ENCODE measurements at places on chromosomes 16 and 17. TPM values are rescaled to one million over a fixed set of nuclear protein-coding genes. Genes with fewer than 3 reads are reported as not detected.

GRCh38 chr17:61468263-61468907 lies 16.2 kb downstream of the TBX4 start:
- H3K27me3 ChIP-seq = no peaks in the 10 kb centered on the region
- DNase-seq = peak; percentile 65
- H3K4me1 ChIP-seq = peaks cover 55% of the 10 kb centered on the region
- H3K27ac ChIP-seq = peak overlapping the region; percentile 83
- H3K4me3 ChIP-seq = peak overlapping the region; percentile 7
- H3K36me3 ChIP-seq = peaks cover 29% of the 10 kb centered on the region

DNA sequence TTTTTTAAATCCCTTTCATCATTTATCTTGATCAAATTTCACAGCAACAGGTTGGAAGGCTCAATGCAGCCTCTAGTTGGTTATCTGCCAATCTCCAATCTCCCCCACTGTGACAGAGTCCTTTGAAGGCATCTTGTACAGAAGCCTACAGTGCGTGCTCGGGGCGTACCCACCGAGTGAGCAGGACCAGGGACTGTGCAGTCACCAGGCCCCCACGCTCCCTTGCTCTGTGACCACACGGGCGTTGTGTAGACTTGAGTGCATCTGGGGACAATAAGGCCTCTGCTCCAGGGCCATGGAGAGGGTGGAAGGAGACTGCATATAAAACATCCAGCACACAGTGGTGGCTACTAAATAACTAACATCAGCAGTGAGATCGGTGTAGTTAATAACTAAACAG lies 63.4 kb downstream of the GTF3C1 start:
- H3K27ac ChIP-seq = no peak overlapping the region
- no peak for DNase-seq
- H3K36me3 ChIP-seq = peaks cover 50% of the 10 kb centered on the region
- no peaks in the 10 kb centered on the region for H3K4me1 ChIP-seq
- no peak overlapping the region for H3K4me3 ChIP-seq

DNA sequence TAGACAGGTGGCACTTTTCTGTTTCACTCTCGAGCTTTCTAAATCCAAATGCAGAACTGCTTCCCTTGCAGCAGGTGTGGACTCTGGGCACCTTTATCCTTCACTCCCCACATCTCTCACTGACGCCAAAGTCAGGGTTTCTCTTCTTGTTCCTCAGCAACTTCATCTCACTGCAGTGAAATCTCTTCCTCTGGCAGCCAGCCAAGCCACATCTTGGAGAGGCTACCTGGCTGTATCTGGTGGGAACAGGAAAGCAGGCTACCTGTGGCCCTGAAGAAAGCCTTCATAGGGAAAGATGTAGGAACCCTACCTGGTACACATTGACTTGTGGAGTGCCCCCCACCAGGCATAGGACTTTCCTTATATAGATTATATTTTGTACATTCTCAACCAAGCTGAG lies 159.1 kb downstream of the UTP18 start:
- H3K27me3 ChIP-seq = no peaks in the 10 kb centered on the region
- H3K4me3 ChIP-seq = no peak overlapping the region
- no peaks in the 10 kb centered on the region for H3K36me3 ChIP-seq

- DNase-seq = peak; percentile 85
- H3K4me1 ChIP-seq = peaks cover 10% of the 10 kb centered on the region
- no peaks in the 10 kb centered on the region for H3K36me3 ChIP-seq
- no peaks in the 10 kb centered on the region for H3K27me3 ChIP-seq
- peak overlapping the region; percentile 85 for H3K4me3 ChIP-seq
- peak overlapping the region; percentile 58 for H3K27ac ChIP-seq
Measured at GRCh38 chr17:75031972-75032719, 14.6 kb downstream of the ATP5PD start.

- H3K4me3 ChIP-seq = peak overlapping the region; percentile 52
- peak; percentile 19 for DNase-seq
- H3K4me1 ChIP-seq = no peaks in the 10 kb centered on the region
- no peak overlapping the region for H3K27ac ChIP-seq
Measured at GRCh38 chr17:28227316-28228108, 91.5 kb upstream of the TMEM97 start.

GRCh38 chr17:13619462-13619861 lies 17.7 kb upstream of the HS3ST3A1 start:
- H3K36me3 ChIP-seq = no peaks in the 10 kb centered on the region
- H3K4me1 ChIP-seq = no peaks in the 10 kb centered on the region
- H3K27ac ChIP-seq = no peak overlapping the region
- H3K27me3 ChIP-seq = no peaks in the 10 kb centered on the region

DNA sequence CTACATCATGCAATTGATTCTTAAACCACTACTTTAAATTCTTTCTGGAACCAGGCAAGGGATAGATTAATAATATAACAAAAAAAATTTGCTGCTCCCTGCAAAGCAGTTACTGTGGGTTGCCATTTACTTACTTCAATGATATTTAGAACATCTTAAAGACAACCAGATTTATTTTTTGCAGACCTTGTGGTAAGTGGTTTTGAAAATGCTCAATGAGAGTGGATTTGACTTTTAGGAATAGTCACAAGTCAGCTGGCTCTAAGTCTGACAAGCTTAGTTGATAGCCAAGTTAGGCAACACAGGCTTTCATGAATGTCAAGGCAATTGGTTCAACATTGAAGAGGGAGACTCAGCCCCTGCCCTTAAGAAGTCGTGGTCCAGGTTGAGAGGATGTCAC lies 11.8 kb downstream of the MARCHF10 start:
- H3K27me3 ChIP-seq = no peaks in the 10 kb centered on the region
- H3K36me3 ChIP-seq = no peaks in the 10 kb centered on the region
- H3K4me1 ChIP-seq = peaks cover 7% of the 10 kb centered on the region
- no peak overlapping the region for H3K27ac ChIP-seq

GRCh38 chr17:80805032-80805751 lies 186.4 kb upstream of the CHMP6 start:
- no peak for DNase-seq
- H3K36me3 ChIP-seq = no peaks in the 10 kb centered on the region
- H3K27me3 ChIP-seq = no peaks in the 10 kb centered on the region
- H3K4me1 ChIP-seq = no peaks in the 10 kb centered on the region
- H3K27ac ChIP-seq = no peak overlapping the region
- no peak overlapping the region for H3K4me3 ChIP-seq

DNA sequence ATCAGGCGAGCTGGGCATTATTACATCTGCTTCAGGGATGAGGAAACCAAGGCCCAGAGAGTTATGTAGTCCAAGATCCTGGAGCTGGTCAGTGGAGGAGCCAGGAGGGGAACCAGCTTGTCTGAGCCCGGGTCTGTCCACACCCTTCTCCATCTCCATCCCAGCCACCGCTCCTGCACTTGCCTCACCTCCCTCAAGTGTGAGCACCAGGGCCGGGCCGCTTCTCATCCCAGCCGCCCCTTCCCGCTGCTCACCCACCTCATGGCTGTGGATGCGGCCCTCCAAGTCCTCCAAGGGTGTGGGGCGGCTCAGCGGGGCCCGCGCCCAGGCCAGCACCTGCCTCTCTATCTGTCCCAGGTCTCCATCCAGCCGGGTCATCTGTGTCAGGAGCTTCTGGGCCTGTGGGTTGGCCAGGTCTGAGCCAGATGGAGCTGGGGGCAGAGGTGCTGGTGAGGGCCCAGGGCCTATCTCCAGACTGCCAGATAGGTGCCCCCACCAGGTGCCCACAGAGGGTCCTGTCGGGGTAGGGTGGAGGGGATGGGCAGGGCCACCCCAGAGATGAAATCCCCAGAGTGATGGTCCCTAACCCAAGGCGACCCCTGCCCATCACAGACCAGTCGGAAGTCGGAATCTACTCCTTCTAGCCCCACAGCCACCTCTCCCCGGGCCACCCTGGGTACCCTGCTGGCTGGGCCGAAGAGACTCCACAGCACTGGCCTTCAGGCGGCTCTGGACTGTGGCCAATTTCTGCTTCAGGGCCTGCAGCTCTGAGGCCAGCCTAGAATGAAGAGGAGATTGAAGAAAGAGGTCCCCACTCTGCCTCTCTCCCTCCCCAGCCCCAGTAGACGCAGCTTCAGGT lies 9.4 kb downstream of the EVPL start:
- H3K27ac ChIP-seq = no peak overlapping the region
- no peaks in the 10 kb centered on the region for H3K36me3 ChIP-seq
- H3K4me3 ChIP-seq = no peak overlapping the region

GRCh38 chr17:56887105-56887504 lies 26.7 kb downstream of the TRIM25 start:
- H3K36me3 ChIP-seq = peaks cover 14% of the 10 kb centered on the region
- peak; percentile 10 for DNase-seq
- H3K4me1 ChIP-seq = no peaks in the 10 kb centered on the region
- no peaks in the 10 kb centered on the region for H3K27me3 ChIP-seq
- no peak overlapping the region for H3K27ac ChIP-seq

DNA sequence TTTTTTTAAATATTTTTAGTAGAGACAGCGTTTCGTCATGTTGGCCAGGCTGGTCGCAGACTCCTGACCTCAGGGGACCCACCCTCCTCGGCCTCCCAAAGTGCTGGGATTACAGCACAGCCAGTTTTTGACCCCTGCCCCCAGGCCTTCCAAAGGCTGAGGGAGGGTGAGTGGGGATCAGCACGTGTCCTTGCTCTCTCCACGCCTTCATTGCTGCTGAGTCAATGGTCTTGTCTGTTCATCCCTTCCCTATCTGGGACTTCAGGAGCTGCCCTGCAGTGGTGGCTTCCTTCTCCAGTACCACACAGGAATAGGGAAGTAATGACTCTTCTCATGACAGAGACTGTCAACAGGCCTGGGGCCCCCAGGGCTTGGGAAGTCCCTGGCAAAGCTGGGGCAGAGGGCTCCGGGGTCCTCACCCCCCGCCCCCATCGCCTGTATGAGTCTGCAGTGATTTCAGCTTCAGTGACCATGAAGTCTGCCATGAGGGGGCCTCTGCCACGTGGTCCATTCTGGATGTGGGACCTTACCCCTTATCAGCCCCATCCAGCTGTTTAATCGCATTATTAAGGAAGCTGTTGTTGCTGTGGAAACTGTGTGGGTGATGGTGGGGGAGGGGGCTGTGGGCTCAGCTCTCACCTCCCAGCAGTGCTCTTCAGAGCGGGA lies 6.1 kb downstream of the ABCC3 start:
- H3K4me3 ChIP-seq = no peak overlapping the region
- DNase-seq = no peak
- H3K27ac ChIP-seq = no peak overlapping the region
- peaks cover 25% of the 10 kb centered on the region for H3K4me1 ChIP-seq
- H3K27me3 ChIP-seq = no peaks in the 10 kb centered on the region

DNA sequence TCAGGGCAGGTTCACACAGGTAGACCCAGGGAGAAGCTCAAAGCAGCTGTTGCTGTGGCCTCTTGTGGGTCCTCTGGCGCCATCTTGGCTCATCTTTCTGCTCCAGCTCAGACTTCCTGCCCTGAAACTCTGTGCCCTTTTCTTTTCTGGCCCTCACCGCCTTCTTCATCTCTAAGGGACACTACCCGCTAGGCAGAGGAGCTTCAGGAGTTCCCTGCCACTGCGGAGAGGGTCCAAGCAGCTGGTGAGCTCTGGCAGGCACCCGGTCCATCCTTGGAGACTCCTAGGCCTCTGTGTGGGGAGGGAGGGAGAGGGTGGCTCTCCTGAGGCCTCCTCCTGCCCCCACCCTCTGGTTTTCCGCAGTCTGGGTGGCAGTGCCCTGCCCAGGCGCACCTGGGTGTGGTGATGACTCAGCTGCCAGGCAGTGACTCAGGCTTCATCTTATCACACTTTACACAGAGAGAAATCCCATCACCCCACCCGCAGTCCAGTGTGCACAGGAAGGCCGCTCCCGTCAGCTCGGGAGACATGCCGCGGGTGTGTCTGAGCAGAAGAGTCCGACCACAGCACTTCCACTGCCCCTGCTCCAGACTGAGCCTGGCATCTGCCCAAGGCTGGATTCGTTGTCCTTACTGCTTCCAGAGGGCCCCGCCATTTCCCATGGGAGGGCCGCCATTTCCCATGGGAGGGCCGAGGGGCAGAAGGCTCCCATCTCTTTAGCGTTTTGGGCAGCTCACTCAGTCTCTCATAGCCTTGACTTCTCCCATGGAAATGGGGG lies 7.3 kb downstream of the NT5C start:
- H3K4me3 ChIP-seq = no peak overlapping the region
- H3K4me1 ChIP-seq = no peaks in the 10 kb centered on the region
- H3K27me3 ChIP-seq = no peaks in the 10 kb centered on the region
- no peak overlapping the region for H3K27ac ChIP-seq
- H3K36me3 ChIP-seq = peaks cover 4% of the 10 kb centered on the region

DNA sequence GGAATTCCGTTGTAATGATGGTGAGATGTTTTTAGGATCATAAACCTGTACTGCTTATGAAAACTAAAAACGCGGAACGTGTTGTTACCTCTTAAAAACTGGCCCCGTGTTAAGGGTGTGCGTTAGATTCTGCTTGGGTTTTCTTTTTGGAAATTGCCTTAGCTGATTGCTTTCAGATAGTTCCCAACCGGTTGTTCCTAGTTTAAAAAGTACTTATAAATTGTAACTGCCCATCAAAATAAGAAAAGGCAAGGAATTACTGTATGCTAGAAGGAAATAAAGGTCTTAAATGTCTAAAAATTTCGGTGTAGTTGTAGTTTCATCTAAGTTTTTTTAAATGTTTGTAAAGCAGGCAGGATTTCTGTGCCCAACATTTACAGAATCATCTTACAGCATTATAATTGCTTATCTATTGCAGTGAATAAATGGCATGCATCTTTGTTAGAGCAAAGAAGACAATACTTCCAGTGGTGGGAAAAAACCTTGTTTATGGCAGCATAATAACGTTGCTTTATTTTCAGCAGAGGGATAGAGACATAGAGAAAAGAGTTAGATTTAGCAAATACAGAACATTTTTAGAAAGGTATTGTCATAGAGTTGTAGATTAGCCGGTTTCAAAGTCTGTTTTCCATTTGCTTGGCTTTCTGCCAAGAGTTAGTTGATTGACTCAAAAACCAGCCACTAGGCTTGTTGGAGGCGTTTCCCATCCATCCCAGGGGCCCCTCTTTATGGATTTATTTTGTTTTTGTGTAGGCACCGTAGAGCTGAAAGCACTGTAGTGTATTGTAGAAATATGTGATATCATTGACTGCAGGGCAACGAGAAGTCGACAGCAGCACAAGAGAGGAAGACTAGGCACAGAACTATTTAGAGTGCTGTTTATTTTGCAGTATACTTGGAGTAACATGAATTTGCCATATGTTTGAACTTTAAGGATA lies 1.7 kb downstream of the PPM1D start:
- no peaks in the 10 kb centered on the region for H3K27me3 ChIP-seq
- no peaks in the 10 kb centered on the region for H3K36me3 ChIP-seq
- peak overlapping the region; percentile 86 for H3K27ac ChIP-seq
- H3K4me1 ChIP-seq = no peaks in the 10 kb centered on the region
- DNase-seq = peak; percentile 91
- peak overlapping the region; percentile 86 for H3K4me3 ChIP-seq

NCOR1 gene
- total RNA-seq = 106 TPM

DRG2 gene
- total RNA-seq = 25.7 TPM

ADCY7 gene
- total RNA-seq = 34.7 TPM

TBX2 gene
- total RNA-seq = 98.1 TPM

C16orf96 gene
- under 0.01 TPM for total RNA-seq

CES4A gene
- 2.1 TPM for total RNA-seq

KRTAP17-1 gene
- total RNA-seq = not detected

CTF1 gene
- 1.8 TPM for total RNA-seq

TEKT1 gene
- not detected for total RNA-seq

CLEC18B gene
- total RNA-seq = 0.77 TPM

METTL9 gene
- 176 TPM for total RNA-seq

LRRC37A gene
- 1.0 TPM for total RNA-seq

Measured in fibroblast of lung (primary cell).